ENCODE measurements at places on chromosomes 5 and 9.

DNA sequence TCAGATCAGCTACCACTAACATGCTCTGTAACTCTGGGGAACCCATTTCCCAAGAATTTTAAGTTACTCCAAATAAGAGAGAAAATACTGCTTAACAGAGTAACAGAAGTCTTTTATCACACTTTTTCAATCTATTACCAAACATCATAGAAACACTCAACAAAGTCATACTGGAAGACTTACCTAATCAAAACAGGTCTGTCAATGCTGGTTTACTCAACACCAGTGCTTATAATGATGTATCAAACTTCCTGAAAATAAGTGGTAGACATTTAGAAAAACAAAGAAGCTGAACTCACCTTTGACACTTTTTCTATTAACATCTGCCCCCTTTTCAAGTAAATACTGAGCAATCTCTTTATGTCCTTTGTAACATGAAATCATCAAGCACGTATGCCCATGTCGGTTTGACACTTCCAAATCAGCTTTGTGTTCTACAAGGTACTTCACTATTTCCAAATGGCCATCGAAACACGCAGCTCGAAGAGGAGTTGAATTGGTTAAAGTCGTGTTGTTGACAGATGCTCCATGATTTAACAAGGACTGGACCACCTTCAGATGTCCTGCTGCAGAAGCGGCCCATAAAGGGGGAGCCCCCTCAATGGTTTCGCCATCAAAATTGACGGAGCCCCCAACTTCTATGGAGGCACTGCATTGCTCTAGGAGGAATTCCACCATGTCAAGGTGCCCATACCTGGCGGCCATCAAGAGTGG is 1.8 kb downstream of the FEM1C start:
- DNase-seq = no peak

- DNase-seq = no peak
Observed at GRCh38 chr5:170538696-170539586, 35.1 kb downstream of the KCNIP1 start.

DNA sequence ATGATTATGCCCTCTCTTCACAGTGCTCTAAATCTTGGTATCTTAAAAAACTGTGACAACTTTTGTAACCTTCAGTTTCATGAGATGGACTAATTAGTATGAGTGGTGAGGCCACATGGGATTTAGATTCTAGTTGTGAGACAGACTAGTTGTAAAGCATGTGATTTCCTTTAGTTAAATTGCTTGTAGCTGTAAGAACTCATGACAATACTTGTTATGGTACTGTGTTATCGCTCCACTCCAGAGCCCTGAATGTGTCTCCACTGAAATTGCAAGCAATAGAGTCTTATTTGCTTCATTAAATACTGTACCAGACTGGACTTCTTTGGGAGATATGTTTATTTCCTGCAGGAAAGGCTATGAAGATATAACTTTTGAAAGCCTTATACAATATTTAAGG is 1198.3 kb upstream of the CDH6 start:
- no peak for DNase-seq

- DNase-seq = no peak
Observed at GRCh38 chr9:14978022-14979000, 68.1 kb upstream of the FREM1 start.

GRCh38 chr9:20863945-20864344 is 167.5 kb downstream of the HACD4 start:
- DNase-seq = no peak

- no peak for DNase-seq
Observed at GRCh38 chr9:121220996-121221663, 19.5 kb upstream of the RAB14 start.

DNA sequence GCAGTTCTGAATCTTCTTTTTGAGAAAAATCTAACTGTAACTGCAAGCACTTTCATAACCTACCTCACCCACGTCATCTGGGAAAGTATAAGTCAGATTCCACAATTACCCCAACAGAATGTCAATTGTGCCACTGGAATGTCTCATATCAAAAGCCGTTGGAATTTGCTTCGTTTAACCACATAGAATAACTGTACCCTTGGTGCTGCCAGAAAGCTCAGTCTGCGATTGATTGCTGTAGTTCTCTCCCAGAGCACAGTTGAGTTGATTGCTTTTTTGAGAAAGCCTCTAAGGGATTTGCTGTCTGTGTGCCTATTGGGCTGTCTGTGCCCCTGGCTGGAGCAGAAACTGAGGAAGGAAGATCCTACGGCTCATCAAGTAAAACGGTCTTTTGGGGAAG is 583.6 kb downstream of the TMEM38B start:
- no peak for DNase-seq

GRCh38 chr5:58224221-58224620 is 235.7 kb downstream of the PLK2 start:
- DNase-seq = no peak

DNA sequence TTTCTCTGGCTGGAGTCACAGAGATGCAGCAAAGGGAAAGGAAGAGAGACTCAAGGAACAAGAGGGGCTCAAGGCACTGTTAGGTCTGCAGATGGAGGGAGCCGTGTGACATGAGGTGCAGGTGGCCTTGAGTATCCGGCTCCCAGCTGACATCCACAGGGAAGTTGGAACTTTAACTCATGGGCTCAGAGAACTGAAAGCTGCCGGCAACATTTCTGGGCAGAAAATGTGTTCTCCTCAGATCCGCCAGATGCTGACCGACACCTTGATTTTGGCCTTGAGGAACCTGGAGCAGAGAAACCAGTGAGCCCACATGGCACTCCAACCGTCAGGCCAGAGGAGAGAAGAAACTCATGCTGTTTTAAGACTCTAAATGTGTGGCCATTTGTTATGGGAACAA is 258.1 kb upstream of the IRX2 start:
- no peak for DNase-seq

DNA sequence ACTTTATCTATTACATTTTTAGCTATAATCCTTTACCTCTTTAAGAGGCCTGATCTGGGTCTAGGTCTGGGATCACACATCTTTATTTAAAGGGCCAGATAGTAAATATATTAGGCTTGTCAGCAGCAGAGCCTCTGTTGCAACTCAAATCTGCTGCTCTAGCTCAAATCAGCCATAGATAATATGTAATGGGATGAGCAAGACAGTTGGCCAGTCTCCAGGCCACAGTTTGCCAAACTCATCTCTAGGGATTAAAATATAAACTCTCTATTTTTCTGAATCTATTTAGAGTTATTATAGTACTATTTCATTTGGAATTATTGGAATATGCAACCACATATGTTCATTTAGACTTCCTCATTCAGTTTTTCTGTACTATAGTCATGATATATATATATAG is 115.9 kb upstream of the MINAR2 start:
- DNase-seq = no peak

DNA sequence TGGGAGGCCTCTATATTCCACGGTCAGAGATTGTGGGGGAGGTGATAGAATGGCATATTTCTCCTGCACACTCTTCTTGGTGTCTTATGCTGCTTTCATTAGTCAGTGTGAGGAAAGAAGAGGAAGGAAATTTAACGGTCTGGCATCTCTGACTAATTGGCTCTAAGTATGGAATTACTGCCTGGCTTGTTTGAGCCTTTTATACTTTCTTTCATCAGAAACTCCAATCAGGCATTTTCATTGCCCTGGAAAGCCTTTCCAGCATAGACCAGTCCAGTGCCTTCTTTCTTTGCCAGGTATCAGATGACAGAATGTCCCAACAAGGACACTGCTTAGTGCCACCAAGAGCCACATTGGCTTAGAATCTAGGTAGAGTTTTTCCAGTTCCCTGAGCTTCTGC is 30.2 kb downstream of the CYSTM1 start:
- DNase-seq = no peak

DNA sequence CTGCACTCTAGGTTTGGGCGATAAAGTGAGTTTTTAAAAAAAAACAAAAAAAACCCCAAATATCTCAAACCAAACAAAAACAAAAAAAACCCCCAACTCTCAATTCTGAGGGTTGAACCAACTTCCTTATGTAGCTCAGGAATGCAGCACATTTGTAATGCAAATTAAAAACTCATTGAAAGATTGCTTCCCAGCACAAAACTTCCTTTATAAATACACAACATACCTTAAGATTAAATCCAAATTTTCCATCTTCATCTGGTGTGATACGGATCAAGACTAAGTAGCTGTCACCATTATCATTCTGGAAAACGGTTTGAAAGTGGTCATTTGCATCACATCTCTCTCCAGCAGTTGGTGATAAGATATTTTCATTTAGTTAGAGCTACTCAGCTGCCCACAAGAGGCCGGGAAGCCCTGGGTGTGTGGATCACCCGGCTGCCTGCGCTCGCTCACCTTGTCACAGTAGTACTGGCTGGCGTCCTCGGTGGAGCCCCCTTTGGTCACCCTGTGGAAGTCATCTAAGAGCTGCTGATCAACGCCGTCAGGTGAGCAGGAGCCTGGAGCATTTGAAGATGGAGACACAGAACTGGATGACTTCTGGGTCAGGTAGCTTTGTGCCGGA is 88.2 kb downstream of the PTPN3 start:
- no peak for DNase-seq

Data from stimulated activated CD4-positive, alpha-beta T cell treated with anti-CD3 and anti-CD28 coated beads, TNF-alpha, amount 100 ng/mL, for 48 hours (primary cell).